Stimulated activated CD4-positive, alpha-beta T cell treated with anti-CD3 and anti-CD28 coated beads, Interleukin-15, amount 100 ng/mL, for 1 hour (primary cell): ENCODE measurements at places on chromosomes 2 and 18.

GRCh38 chr2:97741686-97742085, 28.3 kb downstream of the ZAP70 start:
- DNase-seq: no peak

DNA sequence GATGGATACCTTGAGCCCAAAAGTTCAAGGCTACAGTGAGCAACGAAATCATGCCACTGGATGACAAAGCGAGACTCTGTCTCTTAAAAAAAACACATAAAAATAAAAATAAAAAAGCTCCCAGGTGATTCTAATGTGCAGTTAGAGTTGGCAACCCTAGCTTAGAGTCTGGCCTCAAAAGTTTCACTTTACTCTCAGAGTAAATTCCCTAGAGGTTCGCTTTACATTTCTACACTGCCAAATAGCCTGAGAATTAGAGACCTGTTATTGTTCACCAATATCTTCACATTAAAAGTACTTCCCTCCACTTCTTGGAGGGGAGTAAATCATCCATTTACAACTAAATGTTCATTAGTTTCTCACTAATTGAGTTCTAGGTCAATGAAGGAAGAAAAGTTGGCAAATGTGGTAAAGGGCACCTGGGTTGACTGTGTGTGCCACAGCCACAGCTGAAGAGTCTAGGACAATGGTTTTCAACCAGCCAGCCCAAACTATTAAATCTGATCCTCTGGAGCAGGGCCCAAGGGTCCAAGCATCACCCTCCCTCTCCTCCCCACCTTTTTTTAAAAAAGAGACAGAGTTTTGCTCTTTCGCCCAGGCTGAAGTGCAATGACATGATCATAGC, 15.2 kb upstream of the TMEM37 start:
- DNase-seq: no peak

- no peak for DNase-seq
Observed at GRCh38 chr2:207151048-207151447, 14.7 kb downstream of the KLF7 start.

DNA sequence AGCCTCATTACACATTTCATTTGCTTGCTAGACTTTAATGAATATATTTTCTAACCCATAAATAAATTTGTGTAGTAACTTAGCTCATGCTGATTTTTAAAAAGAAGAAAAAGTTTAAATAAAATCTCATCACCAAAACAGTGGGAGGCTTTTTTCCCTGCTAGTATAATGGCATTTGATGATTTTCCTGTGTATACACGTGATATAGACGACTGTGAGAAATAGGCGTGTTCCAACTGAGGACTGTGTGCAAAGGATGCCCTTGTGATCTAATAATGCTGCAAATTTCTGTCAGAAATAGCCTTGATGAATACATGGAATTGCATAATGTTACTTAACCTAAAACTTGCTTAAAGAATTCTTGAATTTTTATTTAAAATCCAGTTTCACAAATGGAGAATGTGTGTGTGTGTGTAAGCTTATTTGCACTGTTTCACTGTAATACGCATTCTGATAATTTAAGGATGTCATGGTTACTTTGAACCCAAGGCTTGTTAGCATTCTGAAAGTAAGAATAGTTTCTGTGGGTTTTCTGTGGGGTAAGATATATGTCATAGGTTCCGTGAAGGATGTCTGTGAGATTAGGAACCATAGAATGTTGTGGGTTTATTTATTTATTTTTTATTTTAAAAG, 178.0 kb downstream of the DLGAP1 start:
- DNase-seq: no peak

GRCh38 chr2:30488012-30488659, 41.1 kb downstream of the LCLAT1 start:
- no peak for DNase-seq

DNA sequence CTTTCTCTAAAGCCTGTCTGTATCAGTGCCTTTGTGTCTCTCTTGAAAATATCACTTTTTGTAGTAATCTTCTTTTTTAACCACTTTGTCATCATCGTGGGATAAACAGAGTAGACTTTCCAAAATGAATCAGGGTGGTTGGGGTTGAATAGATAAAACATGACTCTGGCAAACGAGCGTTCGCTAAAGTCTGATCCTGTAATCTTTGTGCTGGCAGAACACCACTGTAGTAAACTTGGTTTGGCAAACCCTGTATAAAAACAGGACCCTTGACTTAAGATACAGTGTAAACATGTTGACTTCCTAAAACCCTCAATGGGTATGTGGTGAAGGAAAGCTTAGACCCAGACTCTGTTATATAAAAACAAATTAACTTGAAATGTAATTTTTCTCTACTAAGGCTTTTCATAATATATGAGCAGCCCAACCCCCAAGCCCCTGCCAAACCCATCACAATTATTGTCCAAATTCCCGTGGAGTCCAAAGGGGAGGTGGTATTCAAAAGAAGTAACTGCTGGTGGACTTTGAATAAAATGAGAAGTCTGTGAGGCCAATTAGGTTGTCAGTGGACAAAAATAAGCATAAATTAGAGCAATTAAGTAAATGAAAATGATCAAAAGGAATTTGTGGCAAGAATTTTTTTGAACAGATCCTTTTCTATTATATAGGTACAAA, 52.2 kb downstream of the COLEC12 start:
- DNase-seq: no peak

DNA sequence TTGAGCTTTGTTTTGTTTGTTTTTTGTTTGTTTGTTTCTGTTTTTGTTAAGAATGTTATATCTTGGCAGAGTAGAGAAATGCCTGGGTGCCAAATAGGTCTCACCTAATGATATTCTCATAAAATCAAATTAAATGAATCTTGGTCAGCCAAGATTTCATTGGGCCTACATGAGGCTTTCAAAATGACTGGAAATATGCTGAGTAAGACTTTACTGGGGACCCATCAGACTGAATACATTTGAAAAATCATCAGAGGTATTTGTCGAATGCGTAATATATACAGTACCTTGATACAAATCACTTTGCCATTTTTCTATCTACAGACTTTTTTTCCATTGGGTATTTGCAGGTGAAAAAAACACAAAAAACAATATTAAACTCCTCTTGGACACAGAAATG, 480.8 kb downstream of the CDH2 start:
- DNase-seq: no peak
